ENCODE measurements at places on chromosomes 16 and 17.

DNA sequence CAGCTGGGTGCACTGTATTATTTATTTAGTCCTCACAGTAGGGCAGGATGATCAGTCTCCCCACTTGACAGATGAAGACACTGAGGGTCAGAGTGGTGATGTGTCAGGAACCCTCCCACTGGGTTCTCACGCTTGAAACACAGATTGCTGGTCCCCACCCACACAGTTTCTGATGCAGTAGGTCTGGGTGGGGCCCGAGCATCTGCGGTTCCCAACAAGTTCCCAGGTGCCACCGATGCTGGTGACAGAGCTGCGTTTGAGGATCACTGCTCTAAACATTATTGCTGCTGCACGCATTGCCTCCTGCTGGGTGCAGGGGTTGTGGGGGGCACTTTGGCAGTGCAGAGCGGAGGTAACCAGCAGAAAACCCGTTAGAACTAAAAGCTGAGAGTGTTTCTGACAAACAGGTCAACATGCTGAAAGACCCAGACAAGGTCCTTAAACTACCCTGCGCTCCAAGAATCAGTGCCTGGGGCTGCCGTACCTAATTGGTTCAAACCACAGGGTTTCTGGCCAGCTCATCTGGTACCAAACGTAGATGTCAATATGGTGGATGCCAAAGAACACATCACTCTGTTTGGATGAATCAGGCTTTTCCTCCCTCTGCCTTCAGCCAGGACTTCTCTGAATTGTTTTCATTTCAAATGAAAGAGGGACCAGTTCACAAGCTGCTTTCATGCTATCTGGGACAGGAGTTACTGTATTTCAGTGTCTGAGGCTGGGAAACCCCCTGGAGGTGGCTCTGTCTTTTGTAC is 76.0 kb downstream of the ABCC1 start:
- peak; percentile 86 for DNase-seq

DNA sequence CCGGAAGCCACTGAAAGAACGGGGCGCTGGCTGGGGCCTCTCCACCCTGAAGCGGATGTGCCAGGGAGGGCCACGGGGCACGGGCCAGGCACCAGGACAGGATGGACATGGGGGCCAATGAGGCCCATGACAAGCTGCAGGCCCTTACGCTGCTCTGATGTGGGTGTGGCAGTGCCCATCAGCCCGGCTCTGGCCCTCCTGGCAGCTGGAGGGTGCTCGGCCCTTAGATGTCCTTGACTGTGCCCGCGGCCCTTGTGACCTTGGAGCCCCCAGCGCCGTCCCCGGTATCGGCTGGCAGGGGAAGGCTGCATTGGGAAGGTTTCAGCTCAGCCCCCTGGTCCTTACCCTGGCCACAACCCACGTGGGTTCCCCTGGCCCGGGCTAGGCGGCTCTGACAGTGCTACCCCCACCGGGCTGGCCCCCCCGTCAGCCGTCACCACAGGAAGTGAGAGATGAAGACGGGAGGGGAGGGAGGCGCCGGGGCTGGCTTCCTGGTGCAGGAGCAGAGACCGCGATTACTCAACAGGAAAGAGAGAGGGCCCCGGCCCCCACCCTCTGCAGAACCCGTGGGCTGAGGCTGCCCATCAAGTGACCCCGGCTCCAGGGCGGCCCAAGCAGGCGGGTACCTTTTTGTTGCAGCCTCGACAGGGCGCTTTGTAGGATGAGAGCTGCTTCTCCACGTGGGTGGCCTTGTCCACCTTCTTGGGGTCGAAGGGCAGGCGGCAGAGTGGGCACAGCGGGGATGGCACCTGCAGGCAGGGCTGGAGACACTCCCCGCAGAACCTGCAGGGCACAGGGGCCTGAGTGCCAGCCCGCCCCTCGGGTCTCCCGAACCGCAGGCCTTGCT is 5.3 kb downstream of the RNF166 start:
- peak; percentile 59 for DNase-seq

GRCh38 chr17:4124999-4125398 is 17.8 kb downstream of the ZZEF1 start:
- no peak for DNase-seq

DNA sequence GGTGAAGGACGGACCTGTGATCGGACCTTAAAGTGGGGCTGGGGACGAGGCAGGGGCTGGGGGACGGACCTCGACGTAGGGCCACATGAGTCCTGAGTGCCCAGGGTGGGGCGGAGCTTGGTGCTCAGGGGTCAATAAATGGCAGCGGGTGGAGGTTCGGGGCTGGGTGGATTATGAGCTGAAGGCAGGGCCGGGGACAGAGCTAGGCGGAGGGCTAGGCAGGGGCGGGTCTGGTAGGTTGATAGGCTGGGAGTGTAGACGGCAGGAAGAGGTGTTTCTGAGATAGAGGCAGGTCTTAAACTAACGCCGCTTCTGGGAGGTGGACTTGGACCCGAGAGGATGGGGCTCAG is 733 bp downstream of the CHRNB1 start:
- no peak for DNase-seq

DNA sequence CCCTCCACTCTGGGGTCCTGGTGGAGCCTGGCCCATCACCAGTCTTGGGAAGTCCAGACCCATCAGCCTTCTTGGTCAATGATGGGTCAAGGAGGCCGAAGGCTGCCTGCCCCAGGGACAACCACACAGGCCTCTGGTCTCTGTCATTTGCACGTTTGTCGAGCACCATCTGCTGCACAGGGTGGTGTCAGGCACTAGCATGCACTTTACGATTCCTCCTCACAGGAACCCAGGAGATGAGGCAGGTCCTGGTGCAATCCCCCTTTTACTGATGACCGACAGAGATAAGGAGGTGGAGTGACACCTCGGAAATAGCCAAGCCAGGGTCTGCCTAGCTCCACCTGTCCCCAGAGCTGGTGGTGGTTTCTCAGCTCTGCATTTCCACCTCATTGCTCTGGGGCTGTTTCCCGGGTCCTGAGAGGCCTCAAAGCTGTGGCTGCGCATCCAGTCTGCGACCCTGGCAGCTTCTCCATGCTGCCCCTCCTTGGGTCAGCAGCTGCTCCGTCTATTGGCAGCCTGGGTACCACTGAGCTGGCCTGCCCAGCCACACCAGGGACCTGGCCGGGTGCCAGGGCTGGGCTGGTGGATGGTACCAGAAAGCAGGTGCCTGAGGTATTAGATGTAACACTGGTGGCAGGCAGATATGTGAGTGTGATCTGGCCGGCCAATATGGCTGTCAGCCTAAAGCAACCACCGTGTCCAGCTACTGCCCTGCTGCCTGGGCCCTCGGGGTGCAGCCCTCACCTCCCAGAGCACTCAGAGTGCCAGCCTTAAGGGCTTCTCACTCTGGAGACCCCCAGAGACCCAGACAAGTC is 10.0 kb downstream of the MMP15 start:
- no peak for DNase-seq

GRCh38 chr16:81987121-81987520 is 24.1 kb downstream of the SDR42E1 start:
- DNase-seq = no peak

DNA sequence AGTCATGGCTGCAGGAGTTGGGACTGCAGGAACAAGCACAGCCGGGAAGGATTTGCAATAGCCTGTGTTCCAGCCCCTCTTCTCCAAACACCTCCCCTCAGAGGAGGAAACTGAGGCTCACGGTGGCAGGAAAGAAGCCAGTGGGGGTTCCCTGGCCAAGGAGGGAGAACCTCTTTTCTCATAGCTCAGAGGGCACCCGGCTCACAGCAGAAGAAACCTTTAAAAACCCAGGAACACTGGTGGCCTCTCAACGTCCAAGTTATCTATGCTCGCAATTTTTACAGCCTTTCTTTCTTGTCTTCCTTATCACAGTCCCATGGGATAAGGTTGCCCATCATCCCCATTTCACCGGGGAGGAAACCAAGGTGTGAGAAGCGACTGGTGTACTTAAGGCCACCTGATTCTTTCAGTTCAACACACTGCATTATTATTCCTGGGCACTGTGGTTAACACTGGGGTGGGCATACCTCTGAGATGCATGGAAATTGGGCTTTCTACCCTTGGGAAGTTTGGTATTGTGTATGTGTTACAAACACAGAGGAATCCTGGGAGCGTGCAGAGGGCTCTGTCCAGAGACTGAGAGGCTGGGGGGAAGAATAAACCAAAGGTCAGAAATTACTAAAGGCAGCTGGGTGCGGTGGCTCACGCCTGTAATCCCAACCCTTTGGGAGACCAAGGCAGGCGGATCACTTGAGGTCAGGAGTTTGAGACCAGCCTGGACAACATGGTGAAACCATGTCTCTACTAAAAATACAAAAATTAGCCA is 791 bp upstream of the ZNF629 start:
- no peak for DNase-seq

GRCh38 chr16:1908184-1908583 is 10.0 kb downstream of the HS3ST6 start:
- peak; percentile 26 for DNase-seq

DNA sequence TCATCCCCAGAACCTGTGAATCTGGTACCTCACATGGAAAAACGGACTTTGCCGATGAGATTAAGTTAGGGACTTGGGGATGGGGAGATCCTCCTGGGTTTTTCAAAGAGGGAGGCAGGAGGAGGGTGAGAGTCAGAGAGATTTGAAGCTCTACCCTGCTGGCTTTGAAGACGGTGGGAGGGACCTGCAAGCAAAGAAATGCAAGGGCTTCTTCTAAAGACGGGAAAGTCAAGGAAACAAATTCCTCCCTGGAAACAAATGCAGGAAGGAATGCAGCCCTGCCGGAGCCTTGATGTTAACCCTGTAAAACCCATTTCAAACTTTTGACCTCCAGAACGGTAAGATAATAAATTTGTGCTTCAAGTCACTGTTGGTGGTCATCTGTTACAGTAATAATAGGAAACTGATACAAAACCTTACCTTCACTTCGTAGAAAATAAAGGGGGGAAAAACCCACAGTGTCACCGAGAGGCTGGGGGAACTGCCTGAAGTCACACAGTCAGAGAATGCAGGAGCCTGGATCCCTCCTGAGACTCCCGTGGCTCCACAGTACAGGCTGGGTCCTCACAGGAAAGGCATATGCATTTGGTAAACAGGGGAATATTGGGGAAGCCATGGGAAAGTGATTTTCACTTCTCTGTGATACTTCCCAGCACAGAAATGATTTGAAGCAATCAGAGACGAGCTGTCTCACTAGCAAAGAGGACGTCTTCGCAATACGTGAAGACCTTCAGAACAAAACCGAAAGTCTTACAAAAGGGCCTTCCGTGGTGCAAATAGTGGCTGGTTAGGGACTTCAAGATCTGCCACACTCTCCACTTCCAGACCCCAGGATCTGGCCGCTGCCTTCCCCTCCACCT is 58.9 kb upstream of the CLEC3A start:
- DNase-seq = no peak

GRCh38 chr16:12291989-12292759 is 315.6 kb downstream of the SNX29 start:
- DNase-seq = no peak

DNA sequence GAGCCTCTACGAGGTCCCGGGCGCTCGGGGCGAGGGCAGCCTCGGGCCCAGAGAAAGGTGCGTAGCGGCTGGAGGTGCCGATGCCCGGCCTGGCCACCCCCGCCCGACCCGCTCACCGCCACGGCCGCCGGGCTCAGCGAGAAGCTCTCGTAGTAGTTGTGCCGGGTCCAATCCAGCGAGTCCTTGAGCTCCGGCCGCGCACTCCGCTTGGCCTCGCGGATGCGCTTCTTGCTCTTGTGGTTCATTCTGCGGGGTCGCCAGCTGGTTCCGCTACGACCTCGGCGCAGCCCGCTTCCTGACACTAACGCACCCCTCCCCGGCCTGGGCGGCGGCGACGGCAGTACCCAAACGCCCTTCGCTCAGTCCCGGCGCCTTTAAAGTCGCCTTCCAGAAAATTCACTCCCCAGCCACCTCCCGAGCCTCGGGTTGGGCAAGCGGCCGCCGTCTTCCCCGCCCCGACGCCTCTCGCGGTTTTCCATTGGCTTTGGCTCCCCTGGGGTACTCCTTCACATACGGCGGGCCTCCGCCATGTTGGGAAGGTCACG is at the start of gene JMJD6:
JMJD6 (minus strand) TSS at position 376 of the 545 bp plus-strand sequence; CDS start at position 245, 131 bp downstream.
- peak; percentile 97 for DNase-seq

DNA sequence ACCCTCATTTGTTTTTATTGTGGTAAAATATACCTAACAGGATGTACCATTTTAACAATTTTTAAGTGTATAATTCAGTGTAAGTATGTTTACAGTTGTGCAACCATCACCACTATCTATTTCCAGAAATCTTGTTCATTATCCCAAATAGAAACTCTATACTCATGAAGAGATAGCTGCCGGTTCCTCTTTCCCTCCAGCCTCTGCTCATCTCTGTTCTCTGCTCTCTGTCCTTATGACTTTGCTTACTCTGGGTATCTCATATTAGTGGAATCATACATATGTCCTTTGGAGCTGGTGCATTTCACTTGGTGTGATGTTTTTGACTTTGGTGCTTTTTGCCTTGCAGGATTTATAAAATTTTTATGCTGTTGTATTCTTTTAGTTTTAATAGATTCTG is 19.4 kb downstream of the CYLD start:
- DNase-seq = no peak

DNA sequence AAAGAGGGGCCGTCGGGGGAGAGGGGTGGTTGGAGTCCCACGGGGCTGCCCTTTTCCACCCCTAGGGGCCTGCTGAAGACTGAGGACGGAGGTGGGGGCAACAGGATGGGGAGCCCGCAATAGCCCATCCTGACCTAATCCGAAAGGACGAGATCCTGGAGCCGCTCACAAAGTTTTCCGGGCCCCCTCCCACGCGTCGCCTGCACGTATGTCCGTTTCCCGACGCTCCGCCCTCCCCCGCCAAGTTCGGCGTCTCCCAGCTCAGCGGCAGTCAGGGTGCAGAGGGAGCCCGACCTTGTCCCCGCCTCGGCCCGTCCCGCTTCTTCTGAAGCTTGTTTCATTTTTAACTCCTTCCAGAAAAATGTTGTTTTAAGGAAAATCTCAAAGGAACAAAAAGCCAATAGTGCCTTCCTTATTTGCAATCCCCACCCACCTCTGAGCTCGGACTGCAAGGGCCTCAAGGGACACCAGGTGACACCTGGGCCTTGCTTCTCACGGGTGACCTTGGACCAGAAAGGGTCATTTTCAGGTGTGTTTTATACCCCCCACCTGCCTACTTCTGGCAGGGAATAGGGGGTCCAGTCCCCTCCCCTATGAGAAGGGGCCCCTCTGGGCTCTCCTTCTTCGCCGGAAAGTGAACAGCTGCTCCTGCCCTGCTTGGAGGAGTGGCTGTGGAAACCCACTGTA is 3.4 kb upstream of the ZNF423 start:
- DNase-seq = no peak

DNA sequence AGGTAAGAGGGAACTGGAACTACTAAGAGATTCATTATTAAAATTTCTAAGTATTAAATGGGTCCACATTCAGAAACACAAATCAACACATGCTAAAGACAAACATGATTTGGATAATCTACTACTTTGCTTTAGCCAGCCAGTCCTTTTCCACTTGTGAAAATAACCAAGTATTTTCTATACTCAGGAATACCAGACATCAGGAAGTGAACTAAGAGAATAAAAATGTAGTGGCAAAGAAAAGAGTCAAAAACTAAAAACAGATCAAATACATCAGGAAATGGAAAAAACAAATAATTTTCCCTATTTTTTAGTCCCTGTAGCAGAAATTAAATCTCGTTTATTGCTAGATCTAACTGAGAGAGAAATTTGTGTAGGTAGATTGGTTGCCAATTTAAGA is 78.0 kb downstream of the MYO1D start:
- DNase-seq = no peak

- DNase-seq = no peak
These were observed 519 bp downstream of the ST6GALNAC2 start for GRCh38 chr17:76585033-76585648.

All from AG10803 (cell line).